NCI-H2107 (cell line): ENCODE measurements at places on chromosomes 16 and 17.

GRCh38 chr17:32239456-32239855 is 26.2 kb upstream of the RHBDL3 start:
- no peak for DNase-seq

DNA sequence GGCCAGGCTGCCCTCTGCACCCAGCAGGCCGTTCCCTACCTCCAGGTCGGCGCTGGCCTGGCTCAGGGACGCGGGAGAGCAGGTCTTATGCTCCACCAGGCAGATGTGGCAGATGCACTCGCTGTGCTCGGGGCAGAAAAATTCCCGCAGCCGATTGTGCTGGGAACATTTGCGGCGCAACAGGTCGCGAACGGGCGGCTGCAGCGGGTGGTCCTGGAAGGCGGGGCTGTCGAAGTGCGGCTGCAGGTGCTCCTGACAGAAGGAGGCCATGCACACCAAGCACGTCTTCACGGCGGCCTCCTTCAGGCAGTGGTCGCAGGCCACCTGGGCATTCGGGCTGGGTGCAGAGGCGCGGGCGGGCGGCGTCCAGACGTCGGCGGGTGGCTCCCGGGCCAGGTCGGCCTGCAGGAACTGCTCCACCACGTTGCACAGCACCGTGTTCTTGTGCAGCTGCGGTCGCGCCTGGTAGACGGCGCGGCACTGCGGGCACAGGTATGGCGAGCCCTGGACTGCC is 439 bp downstream of the TRIM25 start:
- no peak for DNase-seq

GRCh38 chr16:87303431-87303930 is 13.7 kb downstream of the C16orf95 start:
- no peak for DNase-seq

- no peak for DNase-seq
Measured at GRCh38 chr16:24257958-24258357, 1.8 kb downstream of the CACNG3 start.

- no peak for DNase-seq
Measured at GRCh38 chr16:85402910-85403692, 210.0 kb upstream of the GSE1 start.

DNA sequence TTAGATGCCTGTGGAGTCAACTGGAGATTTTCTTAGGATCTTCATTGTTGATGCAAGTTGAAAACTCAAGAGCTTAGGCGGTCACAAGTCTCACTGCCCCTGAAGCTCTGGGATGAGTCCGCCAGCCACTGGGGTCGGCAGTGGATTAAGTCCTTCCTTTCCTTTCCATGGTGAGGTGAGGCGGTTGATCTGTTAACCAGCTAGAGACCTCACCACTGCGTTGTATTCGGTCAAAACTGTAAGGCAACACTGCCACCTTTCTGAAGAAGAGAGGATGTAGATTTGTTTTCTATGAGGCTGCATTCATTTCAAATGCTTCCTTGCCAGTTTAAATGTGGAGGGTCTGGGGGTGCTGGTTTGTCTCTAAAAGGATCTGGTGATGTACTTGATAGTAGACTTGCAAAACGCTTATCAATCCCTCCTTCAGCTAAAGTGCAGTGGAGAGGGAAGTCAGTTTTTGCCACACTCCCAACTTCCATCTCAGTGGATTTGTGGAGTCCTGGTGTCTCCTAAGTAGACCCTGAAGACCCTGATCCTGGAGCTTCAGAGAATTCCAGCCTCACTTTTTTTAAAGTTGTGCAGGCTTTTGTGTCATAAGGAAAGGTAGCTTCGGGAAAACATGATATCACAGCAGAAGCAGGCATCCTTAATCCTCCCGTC is 1.7 kb downstream of the MYOCD start:
- no peak for DNase-seq
